Dorsolateral prefrontal cortex (tissue), 122 donors: ENCODE measurements at places on chromosomes 12 and 14.
A peak's percentile ranks its signal among the peaks of the same experiment; 100 is the strongest.

GRCh38 chr12:22408610-22409376 is 74.3 kb upstream of the ST8SIA1 start:
- no peak for DNase-seq

GRCh38 chr12:66573605-66574004 is 105.3 kb downstream of the GRIP1 start:
- DNase-seq, result no peak

DNA sequence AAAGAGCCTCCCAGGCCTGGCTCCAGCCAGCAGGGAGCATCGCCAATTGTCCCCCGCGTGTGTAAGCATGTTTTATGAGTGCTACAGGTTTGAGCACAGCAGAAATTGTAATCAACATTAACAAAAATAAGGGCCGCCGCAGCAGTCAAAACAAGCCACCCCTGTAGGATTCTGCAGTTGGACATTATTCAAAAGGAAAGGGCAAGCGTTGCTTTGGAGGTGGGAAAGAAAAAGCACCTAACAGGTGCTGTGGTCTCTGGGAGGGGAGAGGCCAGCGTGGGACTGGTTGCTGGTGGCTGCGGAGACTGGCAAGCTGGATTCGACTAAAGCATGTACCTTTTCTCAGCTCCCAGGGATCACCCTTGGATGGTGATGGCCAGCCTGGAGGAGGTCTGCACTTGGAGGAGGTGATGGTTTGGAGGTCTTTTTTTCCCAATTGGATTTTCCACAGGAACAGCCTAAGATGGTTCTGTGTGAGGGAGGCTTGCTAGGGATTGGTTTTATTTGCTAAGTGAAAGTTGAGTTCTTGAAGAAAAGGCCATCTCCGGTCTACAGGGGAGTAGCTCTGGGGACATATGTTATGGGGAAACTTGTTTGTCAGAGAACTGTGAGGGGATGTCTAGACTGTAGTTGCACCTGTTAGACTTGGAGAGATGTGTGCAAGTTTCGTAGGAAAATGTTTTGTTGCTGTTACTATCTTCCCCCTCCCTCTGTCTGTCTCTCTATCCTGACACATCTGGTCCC is 2.0 kb downstream of the DYRK2 start:
- DNase-seq, result no peak

- DNase-seq, result no peak
Measured at GRCh38 chr14:35088514-35088913, 33.3 kb downstream of the PPP2R3C start.

- DNase-seq, result no peak
Measured at GRCh38 chr12:50400104-50400637, 514 bp upstream of the LARP4 start.

- DNase-seq, result no peak
Measured at GRCh38 chr12:131407221-131408035, 303.5 kb upstream of the SFSWAP start.

GRCh38 chr12:1564067-1564466 is 30.3 kb downstream of the FBXL14 start:
- no peak for DNase-seq

- no peak for DNase-seq
Measured at GRCh38 chr14:77260631-77261030, 10.4 kb downstream of the NGB start.

DNA sequence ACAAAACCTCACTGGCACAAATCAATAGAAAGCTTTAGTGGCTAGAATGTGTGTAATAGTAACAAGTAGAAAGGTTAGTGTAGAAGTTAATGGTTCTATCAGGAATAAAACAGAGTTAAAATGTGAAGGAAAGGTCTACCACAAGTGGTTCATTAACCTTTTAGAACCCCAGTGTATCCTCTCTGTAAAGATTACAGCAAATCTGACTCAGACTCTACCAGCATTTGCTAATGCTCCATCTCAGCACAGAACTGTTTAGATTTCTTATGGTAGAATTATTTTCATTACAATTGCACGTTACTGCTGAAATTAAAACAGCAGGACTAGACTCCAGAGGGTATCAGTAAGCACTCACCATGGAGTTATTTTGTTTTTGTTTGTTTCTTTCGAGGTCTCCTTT is 609.0 kb upstream of the LMO3 start:
- DNase-seq, result no peak

GRCh38 chr12:106672314-106673025 is 89.7 kb downstream of the RFX4 start:
- no peak for DNase-seq

DNA sequence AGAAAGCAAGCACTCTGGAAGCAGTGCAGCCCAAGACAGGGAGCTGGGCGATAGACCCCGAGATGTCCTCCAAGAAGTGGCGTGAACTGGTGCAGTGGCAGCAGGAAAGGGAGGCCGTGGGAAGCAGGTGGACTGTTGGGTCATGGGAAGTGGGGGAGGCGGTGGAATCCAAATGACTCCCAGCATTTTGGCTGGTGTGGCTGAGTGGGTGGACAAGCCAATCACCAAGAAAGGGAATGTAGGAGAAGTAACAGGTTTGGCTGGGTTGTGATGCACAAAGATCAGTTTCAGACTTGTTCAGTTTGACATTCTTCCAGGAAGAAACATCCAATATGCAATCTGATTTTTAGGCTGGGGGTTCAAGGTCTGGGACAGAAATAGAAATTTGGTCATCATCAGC is 46.0 kb upstream of the KTN1 start:
- no peak for DNase-seq

DNA sequence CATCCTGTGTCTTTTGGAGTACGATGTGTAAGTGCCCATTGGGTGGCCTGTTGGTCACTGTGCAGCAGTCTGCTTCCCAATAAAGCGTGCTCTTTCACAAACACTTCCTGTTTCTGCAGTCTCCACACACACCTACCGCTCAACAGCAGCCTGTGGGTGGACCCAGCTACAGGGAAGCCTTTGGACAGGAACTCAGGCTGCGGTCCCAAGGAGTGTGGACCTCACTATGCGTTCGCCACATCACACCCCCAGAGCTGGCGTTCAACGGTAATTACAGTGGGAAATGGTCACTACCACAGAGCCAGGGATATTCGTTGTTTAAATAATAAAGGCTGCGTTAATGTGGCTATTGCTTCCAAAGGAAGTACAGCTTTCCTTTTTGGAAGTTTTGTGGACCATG is 16.2 kb downstream of the PSMC1 start:
- DNase-seq, result no peak

DNA sequence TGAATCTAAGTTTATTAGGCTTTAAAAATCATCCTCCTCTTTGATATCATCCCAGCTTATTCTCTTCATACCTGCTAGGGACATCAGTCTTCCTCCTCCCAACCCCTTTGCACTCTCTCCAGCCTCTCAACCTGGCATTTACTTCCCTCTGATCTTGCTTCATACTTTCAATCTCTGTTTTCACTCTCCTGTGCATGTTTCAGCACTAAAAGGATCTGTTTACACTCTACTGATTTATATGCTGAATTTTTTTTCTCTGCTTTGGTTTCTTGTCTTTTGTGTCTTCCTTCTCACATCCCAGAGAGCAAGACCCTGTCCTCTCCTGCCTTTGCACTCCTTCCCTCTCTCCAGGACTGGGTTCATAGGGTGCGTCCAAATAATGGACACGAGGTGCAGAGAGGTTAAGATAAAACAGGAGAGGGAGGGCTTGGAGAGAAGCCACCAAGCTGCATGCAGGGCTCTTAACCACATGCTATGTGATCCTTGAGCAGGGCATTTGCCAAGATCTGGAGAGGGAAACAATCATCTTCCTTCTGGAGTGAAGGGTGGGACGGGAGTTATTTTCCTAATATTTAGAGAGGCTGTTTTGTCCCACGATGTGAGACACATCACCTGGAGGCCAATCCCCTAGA is 3.0 kb upstream of the CISTR start:
- peak; percentile 50 for DNase-seq

- DNase-seq, result no peak
Measured at GRCh38 chr14:32087173-32087861, 10.2 kb downstream of the ARHGAP5 start.

DNA sequence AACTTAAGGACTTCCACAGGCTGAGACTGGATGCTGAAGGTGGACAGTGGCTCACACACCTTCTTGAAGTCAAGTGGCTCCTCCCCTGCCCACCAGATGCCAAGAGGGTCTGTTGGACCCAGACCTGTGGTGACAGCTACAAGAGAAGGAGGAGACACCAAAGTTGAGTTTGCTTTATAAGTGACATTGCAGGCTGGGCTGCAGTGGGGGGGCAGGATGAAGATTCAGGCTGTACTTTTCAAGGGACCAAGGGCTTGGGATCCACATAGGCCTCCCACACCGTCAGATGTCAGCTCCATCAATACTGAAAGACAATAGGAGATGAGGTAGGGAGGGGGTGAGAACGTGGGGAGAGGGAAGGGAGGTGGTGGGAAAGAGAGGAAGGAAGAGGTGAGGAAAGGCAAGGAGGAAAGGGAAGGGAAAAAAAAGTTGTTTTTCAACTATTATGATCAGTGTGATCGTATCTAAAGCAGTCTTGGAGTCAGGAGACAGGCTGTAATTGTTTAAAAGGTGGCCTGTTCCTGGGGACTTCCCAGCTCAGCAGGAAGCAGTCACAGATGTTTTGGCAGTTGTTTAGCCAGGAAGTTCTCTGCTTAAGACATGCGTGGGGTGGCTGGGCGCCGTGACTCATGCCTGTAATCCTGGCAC is 84.1 kb upstream of the RESF1 start:
- no peak for DNase-seq

- DNase-seq, result no peak
Measured at GRCh38 chr14:24238123-24238522, 4.3 kb downstream of the TINF2 start.

GRCh38 chr12:127268213-127268612 is 998.8 kb upstream of the TMEM132C start:
- DNase-seq, result no peak

GRCh38 chr14:70804556-70805162 is 4.7 kb downstream of the MAP3K9 start:
- DNase-seq, result no peak

- DNase-seq, result no peak
Measured at GRCh38 chr14:65686761-65687160, 274.2 kb downstream of the FUT8 start.

GRCh38 chr12:29726321-29726692 is 57.4 kb downstream of the TMTC1 start:
- DNase-seq, result no peak

DNA sequence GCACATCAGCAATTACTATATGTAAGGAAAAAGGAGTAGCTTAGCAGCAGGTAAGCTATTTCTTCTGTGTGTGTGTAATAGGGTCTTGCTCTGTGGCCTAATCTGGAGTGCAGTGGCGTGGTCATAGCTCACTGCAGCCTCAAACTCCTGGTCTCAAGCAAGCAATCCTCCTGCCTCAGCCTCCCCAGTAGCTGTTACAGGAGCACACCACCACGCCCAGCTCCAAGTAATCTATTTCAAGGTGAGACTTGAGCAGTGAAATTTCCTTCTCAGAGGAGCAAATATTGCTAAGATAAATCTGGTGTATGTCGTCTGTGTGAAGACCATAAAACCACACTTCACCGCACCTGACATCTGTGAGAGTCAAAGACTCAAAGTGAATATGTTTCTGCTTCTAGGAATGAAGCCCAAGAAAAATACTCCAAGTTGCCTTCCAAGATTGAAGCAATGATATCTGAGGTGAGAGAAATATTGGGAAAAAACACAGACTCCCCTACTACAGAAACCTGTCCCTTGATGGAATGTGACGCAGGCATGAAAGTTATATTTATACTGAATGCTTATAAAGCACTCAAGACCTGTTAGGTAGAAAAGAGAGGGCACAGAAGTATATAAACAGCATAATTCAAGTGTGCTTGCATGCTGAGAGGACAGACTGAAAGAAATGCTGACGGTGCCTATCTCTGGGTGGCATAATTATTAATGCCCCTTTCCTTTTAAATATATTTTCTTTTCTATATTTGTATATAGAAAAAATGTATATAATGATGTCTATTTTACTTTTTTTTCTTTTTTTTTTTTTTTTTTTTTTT is 2.5 kb upstream of the SELPLG start:
- no peak for DNase-seq

- no peak for DNase-seq
Measured at GRCh38 chr14:35986219-35986573, 160.1 kb downstream of the BRMS1L start.

- DNase-seq, result no peak
Measured at GRCh38 chr12:121806546-121807423, 3.0 kb downstream of the SETD1B start.

DNA sequence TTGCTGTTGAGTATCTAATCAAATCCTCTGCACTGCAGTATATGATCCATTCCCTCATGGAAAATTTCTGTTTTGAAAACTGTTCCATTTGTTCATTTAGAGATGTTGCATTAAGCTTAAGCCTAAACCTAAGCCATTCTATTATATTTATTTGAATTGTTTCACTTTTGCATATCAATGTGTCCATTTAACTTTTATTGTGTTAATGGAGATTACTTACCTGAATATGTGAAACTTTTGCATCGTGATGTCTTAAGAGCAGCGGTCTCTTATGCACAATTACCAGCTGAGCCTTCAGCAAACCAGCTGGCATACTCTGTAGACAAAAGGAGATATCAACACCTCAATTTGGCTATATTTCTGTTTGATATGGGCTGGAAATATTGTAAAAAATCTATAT is 922.5 kb upstream of the FBXO33 start:
- DNase-seq, result no peak

GRCh38 chr14:102696332-102696731 is 80.9 kb upstream of the TRAF3 start:
- no peak for DNase-seq

- peak; percentile 48 for DNase-seq
Measured at GRCh38 chr12:125069616-125070015, 4.4 kb downstream of the AACS start.

DNA sequence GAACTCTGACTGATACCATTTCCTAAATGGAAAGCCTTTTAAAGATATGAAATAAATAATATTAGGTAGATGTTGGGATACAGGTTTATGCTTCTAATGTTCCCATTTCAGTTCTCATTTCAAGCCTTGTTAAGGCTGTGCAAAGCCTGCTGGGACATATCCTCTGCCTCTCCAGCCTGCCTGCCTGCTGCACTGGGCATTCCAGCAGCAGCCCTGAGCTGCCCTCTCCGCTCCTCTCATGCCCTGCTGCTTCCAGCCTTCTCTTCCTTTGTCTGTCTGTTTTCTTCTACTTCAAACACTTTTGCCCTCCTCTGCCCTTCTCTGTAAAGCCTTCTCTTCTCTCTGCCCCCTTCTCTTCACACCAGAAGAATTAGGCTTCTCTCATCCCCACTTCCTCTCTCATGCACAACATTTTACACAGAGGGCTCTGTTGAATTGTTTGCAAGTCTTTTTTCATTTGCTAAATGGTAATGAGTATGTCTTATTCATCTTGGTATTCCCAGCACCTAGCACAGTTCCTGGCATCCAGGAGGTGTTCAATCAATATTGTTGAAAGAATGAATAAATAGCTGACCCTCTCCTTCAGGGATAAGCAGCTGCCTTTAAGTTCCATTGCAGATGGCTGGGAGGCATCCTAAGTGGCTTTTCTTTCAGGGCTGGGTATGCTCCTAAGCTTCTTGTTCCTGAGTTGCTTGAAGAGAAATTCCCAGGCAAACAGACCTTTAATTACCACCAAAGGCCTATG is 292.3 kb downstream of the TMEM117 start:
- DNase-seq, result no peak

GRCh38 chr14:104810316-104810715 is 9.4 kb downstream of the ZBTB42 start:
- no peak for DNase-seq

- no peak for DNase-seq
Measured at GRCh38 chr12:2813214-2814185, 1.0 kb downstream of the ITFG2 start.
